CD14-positive monocyte (primary cell): ENCODE measurements at places on chromosomes 6 and 20.

- DNase-seq, result no peak
Measured at GRCh38 chr6:153790876-153791473, 248.1 kb upstream of the OPRM1 start.

DNA sequence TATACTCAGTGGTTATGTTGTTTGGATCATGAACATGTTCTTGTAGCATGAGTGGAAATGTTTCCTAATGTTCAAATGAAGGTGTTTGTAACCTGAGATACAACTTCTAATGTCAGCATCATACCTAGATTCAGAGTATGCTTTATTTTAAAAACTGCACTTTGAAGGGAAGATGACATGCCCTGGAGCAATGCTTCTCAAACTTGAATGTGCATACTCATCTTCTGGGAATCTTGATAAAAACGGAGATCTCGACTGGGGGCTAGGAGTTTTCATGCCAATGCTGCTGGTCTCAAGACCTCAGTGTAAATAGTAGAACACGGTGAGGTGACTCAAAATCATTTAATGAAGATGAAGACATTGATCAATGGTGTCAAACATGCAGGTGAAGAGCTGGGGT, 440.0 kb upstream of the NOX3 start:
- DNase-seq, result no peak

DNA sequence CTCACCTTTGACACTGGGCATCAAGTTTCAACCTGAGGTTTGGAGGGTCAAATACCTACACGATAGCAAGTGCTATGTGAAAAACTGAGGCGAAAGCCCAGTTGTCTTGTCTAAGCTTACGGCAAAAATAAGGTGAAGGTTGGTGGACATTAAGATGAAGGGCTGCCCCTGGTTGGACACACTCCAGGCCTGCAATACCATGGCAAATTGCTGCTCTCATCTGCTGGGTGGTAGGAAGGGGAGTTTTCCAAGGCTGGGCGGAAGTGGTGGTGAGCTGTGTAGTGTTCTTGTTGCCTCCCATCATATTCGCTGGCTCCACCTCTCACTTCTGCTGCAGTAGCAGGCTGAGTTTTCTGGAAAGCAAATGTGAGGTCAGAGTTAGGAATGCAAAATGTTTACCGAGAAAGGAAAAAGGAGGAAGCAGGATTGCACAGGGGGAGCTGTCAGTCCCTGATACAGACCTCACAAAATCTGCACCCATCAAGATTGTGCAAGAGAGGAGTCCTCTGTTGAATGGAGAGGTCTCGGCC, 33.7 kb downstream of the SCP2D1 start:
- DNase-seq, result no peak

DNA sequence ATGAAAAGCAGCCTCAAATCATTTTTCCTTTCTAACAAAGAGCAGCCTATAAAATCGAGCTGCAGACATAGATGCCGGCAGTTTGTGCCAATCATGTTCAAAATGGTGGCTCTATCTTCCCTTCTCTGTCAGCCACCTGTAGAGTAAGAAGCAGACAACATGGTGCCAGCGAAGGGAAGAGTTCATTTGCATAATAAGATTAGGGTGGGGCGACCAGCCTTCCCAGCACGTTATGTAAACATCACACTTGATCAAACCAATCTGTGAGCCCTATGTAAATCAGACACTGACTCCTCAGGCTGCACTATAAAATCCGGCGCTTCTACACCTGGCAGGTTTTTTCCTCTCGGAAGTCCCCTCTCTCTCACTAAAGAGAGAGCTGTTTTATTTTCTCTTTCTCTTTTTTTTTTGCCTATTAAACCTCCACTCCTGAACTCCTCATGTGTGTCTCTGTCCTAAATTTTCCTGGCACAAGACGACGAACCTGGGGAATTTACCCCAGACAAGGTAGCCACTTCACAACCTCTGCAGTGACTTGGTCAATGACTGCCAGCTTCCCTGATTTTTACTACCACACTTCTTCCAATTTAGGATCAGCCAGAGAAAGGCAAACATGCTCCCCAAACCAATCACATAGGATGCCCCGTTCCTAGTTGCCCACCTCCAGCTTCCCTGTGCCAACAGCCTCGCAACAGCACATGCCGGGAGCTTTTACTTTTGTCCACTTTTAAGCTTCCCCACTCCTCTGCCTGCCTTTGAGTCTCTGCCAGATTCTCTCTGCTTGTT, 12.9 kb downstream of the TPMT start:
- DNase-seq, result no peak

- DNase-seq, result no peak
Measured at GRCh38 chr20:51236421-51236820, 213.5 kb upstream of the KCNG1 start.

GRCh38 chr20:25587536-25587935, 2.2 kb upstream of the NINL start:
- no peak for DNase-seq

DNA sequence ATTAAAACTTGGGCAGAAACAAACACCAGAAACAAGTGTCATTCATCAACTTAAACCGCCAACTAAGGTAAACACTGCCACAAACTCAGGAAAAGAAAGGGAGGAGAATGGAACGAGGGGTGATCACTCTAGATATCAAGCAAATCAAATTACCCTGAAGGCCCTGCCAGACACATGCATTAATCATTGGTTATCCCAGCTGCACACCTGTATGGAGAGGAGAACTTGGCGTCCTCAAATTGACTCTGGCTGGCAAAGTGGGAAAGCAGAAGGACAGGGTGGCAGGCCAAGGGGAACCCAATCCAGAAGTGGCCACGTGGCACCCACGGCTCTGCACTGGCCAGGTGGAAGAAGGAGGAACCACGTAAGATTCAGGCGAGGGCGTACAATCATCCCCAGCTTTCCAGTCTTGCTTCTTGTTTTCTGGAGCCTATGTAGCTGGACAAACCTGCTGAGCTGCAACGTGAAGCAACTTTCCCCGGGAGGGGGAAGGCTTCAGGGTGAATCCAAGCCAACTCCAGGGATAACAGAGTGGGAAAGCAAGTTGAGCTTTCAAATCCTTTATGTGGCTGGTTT, 156.2 kb upstream of the JARID2 start:
- peak; percentile 71 for DNase-seq

GRCh38 chr6:43247114-43247999, 4.1 kb downstream of the TTBK1 start:
- peak; percentile 48 for DNase-seq

DNA sequence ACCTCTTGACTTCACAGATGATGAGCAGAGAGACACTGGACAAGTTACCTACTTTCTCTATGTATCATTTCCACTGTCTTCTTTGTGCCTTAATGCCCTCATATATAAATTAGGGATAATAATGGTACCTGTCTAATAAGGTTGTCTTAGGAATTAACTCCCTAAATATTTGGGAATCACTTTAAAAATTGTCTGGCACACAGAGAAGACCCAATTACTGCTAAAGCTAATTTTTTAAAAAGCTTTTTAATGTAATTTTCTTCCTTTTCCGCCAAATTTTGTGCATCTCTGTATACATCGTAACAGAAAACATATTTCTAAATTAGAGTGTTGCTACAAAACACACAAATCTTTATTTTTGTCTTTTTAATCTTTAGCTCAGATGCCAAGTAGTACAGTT, 816.8 kb upstream of the ADGRB3 start:
- no peak for DNase-seq
